ENCODE measurements at places on chromosomes 3 and 15.

DNA sequence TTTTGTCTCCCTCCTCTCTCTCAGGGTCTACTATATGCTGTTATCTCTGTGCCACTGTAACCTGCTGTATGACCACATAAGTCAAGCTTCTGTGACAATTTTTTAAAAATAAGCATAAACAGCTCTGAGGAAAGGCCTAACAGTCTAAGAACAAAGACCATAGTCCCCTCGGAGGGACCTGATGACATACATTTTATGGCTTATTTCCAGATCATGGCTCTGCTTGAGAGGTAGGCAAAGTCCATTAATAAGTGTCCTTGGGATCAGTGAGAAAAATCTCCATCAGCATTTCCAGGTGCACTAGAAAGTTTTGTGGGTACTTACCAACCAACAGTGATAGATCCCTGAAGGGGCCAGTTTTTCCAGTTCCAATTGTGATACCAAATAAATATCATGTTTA lies 123.8 kb downstream of the TNIK start:
- no peak for DNase-seq

- DNase-seq = no peak
Measured at GRCh38 chr15:98943051-98943508, 64.5 kb downstream of the PGPEP1L start.

DNA sequence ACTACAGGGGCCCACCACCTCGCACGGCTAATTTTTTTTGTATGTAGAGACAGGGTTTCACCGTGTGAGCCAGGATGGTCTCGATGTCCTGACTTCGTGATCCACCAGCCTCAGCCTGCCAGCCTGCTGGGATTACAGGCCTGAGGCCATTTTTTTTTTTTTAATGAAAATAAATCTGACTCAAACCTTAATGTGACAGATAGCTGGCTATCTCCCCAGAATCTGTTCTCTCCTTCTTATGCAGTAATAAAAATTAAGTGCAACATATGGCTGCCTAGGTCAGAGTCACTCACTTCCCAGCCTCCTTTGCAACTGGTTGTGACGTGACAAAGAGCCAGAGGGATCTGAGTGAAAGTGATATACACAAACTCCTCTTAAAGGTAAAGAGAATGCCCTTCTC lies 53.0 kb downstream of the ZNF148 start:
- DNase-seq = no peak

DNA sequence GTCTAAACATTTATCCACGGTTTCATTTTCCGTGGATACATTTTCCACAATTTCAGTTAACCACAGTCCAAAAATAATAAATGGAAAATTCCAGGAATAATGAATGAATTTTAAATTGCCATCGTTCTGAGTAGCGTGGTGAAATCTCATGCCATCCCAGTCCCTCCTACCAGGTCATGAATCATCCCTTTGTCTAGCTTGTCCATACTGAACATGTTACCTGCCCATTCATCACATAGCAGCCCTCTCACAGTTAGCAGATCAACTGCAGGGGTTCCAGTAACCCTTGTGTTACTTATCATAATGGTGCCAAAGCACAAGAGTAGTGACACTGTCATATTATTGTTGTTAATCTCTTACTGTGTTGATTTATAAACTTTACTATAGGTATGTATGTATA lies 124.5 kb downstream of the GSK3B start:
- DNase-seq = no peak

GRCh38 chr3:172065967-172066762 lies 26.8 kb downstream of the FNDC3B start:
- no peak for DNase-seq

- DNase-seq = no peak
Measured at GRCh38 chr3:184553385-184553784, 8.2 kb upstream of the EPHB3 start.

- no peak for DNase-seq
Measured at GRCh38 chr15:98977441-98977840, 30.2 kb downstream of the PGPEP1L start.

- no peak for DNase-seq
Measured at GRCh38 chr15:41790756-41791546, 16.7 kb downstream of the MAPKBP1 start.

DNA sequence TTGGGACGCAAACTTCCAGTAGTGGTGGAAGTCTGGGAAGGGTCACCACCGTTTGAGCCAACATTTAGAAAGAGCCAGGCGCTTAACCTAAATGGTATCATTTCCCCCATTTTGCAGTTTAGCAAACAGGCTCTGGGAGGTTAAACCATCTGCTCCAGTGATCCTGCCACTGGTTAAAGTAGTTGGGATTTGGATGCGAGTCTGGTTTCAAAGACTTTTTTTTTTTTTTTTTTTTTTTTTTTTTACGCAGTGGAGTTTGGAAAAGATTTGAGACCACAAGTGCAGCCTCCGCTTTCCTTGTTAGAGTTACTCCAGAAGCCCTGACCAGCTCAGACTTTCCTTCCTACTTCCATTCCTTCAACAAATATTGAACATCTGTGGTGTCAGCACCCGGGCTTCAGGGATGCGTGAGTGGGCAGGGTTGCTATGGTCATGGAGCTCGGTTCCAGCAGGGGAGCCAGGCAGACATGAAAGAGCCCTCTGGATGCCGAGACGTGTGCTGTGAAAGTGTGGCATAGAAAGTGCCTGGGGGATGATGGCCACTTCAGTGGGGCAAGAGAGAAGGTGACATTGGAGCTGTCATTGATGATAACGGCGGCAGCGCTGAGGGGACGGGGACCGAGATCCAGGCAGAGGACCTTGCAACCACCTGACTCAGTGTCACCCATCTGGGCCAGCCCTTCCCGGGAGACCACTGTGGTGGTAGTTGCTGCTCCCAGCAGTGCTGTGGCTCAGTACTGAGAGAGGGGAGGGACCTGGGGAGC lies 1.1 kb upstream of the RNU6-1 start:
- DNase-seq = no peak
